T47D (cell line): ENCODE measurements at places on chromosomes 3 and 15.

DNA sequence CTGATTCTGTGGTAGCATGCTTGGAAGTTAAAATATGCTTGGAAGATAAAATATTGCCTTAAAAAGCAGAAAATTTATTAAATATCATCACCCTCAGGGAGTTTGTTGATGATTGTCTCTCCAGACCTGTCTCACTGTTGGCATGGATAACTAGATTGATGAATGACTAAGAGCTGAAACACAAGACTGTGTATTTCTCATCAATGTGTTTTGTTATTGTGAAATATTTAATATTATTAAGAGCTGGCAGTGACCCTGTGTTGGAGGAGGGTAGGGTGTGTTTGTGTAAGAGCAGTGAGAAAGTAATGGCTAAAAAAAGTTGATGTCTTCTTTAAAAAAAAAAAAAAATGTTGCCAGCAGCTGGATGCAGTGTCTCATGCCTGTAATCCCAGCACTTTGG, 82.2 kb downstream of the ITPR1 start:
- no peak for DNase-seq

GRCh38 chr3:157204431-157204830, 44.5 kb upstream of the CCNL1 start:
- no peak for DNase-seq

DNA sequence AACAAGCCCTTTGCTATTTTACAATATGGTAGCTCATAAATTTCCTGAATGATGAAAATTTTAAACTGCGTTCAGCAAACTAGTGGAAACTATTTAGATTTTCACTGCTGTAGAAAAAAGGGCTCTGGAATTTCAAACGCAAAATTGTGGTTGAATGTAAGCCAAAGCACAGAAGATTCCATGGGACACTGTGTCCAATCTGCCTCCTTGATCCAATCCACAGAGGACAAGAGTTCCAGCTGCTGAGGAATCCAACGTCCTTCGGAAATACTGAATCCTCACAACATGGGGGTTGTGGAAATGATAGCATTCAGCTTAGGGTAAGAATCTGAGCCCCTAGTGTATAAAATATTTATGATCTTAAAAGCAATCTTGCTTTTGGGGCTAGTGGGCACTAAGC, 161.0 kb downstream of the PLD1 start:
- DNase-seq, result no peak

DNA sequence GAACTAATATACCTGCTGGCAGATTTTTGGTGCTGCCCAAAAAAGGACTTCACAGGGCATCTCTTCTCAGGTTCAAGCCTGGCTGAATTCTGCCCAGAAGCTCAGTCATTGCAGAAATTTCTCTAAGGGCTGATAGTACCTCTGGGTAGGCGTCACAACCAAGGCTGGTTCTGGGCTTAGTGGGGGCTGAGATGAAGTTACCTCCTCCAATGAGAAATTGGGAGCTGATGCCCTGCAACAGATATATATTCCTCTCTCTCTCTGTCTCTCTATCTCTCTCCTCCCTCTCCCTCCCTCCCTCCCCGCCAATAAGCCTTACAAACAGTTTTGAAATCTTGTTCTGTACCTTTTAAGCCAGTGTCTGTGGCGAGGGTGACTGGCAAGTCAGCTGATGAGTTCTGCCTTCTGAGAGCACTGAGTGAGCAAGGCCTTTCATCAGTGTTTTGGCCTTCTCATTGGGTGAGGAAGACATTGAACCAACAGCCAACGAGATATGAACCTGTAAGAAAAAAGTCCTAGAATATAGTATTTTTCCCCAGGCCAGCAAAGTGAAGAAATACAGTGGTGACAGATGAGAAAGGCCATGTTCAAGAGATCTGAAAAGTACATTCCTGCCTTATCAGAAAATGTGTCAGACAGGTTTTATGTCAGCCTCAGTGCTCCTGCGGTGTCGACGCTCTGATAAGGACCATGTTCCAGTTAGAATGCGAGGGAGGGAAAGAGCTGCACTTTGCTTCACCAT, 45.5 kb downstream of the TMEM39A start:
- DNase-seq, result no peak

DNA sequence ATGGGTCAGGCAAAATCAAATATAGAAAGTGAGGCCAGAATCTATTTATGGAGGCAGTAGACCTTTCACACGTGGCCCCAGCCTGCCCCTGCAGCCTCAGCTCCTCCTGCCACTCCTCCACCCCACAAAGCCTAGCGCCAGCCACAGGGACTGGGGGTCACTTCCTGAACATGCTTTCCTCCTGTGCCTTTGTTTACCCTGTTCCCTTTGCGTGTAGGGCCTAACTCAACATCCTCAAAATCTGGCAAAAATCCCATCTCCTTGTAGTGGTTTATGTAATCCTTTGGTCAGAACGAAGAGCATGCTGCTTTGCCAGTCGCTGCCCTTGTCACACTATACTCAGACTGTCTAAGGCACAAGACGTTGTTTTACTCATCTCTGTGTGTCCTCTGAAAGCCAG, 39.6 kb downstream of the KBTBD12 start:
- DNase-seq, result no peak

GRCh38 chr3:171736556-171736955, 73.7 kb downstream of the PLD1 start:
- DNase-seq, result no peak

- peak; percentile 21 for DNase-seq
These were observed 3.5 kb downstream of the PFN2 start for GRCh38 chr3:149967086-149967685.

- DNase-seq, result no peak
These were observed 260.5 kb downstream of the C3orf38 start for GRCh38 chr3:88410259-88410658.

- no peak for DNase-seq
These were observed 228.0 kb downstream of the VPS13C start for GRCh38 chr15:61832223-61832622.

DNA sequence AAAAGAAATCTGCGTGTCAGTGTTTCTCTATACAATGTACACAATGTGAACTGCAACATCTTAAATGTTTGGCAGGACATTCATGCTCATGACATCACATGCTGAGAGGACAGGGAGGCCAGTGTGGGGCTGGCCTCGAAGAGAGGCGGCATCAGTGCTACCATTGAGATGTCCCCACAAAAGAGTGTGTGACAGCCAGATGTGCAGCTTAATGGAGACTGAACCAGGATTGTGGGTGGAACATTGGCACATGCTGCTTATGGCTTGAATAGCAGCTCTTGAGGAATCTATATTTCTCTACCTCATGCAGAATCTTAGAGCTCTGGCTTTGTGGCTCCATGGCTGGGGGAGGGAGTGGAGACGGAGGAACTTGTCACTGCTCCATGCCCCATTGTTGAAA, 18.5 kb downstream of the CLDN11 start:
- DNase-seq, result no peak

GRCh38 chr3:107798381-107798780, 275.6 kb downstream of the BBX start:
- DNase-seq, result no peak

DNA sequence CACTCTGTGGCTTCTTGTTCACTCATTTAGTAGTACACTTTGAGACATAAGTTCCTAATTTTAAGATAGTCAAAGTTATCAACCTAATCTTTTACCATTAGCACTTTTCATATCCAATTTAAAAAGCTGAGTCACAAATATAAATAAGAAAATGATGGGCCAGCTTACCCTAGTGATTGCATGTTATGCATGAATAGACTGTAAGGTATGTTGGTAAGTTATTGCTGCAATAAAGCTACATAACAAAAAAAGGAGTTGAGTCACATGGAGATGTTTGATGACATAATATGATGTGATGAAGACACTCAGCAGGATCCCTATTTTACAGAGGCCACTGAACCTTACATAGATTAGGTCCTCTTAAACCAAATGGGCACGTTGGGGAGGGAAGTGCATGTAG, 161.3 kb downstream of the OCA2 start:
- DNase-seq, result no peak

DNA sequence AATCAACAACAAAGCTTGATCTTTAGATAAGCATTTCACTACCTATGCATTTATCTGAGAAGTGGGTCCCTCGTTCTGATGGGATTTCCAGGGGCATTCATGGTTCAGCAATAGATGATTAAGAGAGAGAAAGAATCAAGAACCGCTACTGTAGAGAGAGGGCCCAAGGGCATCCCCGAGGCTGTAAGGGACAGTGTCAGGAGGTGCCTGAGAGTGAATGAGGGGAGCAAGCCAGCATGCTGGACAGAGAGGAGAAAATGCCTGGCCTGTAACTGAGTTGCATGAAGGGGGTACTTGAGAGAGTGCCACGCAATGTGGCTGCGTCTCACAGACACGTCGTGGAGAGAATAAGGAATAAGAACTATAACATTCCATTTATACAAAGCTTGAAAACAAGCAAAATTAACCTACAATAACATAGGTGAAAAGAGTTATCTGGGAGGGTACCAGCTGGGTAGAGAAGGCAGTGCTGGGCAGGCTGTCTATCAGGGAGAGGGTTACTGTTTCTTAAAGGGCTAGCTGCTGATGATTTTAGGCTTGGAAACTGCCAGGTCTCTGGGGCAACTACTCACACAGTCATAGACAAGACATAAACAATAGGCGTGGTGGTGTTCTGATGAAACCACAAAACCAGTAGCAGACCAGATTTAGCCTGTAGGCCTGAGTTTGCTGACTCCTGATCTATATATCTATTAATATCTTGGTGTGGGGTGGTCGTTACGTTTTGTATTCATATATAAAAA, 374.6 kb upstream of the CFAP20DC start:
- no peak for DNase-seq

DNA sequence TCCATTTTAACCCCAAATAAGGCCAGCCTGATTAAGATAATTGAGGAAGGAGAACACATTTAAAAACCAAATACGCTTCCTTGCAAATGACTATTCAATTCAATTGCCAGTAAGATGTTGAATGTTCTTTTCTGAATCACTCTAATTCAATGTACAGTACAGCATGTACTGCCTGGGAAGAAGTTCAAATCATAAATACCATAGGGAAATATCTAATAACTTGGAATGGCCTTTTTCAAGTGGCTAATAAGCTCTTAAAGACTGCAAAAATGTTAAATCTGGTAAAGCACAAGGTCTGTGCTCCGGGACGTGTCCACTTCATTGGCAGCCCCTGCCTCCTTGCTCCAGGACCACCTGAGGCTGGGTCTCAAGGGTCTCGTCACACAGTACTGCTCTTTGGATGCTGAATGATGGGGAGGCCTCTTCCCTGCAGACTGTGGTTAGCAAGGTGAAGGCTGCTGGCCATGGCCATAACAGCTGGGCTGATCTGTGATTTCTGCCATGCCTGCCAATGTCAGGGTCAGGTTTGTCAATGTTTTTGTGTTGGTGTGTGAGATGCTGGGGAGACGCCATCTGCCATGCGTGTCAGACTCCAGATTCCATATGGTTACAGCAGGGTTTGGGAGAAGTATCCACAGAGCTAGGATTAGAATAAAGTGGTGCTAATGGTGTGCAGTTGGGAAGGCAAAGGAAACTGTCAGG, 300.5 kb downstream of the ADAMTS17 start:
- no peak for DNase-seq

DNA sequence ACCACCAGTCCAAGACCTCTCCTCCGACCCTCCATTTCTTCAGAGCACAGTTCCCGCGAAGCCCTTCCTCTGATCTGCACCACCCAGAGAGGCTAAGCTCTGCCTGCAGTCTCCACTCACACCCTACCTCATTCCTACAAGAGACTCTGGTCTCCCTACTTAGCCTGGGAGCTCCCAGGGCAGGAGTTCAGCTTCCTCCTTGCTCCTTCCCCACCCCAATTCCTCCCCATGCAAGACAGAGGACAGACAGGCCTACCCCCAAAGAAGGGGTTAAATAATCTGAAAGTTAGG, 12.6 kb upstream of the VIPR1 start:
- no peak for DNase-seq

GRCh38 chr3:97297032-97297431, 467.5 kb upstream of the ARL6 start:
- no peak for DNase-seq

DNA sequence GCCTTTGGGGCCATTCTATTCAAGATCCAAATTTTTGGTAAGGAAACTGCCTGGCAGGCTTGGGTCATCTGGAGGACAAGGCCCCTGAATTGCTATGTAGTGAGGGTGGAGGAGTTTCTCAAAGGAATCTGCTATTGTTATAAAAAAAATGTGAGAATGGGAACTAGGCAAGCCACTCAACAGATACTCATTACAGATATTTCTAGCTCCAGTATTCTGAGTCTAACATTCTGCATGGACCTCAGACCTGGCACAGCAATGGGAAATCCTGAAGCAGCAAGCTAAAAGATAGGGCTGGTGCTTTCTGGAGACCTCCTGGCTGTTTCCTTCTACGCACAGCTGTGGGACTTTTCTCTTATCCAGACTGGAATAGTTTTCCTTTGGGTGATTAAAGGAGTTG, 430.7 kb upstream of the RBMS3 start:
- DNase-seq, result no peak

DNA sequence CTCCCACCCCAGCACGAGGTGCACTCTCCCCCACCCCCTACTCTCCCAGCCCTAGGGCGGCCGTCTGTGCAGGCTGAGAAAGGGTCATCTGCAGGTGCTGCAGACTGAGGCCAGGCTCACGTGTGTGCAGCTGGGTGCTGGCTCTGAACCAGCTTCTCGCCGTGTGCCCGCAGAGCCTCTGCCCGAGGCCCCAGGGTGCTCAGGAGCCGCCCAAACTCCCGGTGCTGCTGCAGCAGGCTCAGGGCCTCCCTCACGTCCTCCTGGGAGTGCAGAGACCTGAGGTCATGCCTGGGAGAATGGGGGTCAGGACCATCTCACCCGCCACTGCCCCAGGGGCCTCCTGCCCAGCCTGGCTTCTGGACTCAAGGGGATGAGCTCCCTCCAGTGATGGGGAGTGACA, 17.2 kb downstream of the SPTBN5 start:
- no peak for DNase-seq

DNA sequence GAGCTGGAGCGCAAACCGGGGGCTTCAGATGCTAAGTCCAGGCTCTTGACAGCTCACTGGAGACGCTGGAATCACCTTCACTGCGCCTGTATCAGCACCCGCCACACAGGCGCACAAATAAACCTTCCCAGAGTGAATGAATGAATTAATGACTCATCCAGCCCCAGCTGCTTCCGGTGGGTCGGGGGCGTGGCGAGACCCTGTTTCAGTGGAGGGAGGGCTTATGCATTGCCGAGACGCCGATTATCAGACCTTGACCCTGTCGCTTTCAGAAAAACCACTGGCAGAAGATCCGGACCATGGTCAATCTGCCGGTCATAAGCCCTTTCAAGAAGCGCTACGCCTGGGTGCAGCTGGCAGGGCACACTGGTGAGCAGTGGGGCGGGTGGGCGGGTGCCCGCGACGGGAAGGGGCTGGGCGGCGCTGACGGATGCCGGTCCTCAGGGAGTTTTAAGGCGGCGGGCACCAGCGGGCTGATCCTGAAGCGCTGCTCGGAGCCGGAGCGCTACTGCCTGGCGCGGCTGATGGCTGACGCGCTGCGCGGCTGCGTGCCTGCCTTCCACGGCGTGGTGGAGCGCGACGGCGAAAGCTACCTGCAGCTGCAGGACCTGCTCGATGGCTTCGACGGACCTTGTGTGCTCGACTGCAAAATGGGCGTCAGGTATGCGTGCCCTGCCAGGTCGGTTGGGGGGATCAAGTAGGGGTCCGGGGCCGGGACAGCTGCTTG, 7.7 kb downstream of the ITPKA start:
- no peak for DNase-seq

GRCh38 chr15:64466408-64467141, 6.2 kb downstream of the ZNF609 start:
- DNase-seq, result no peak
